Stimulated activated CD4-positive, alpha-beta T cell treated with anti-CD3 and anti-CD28 coated beads, Interleukin-2, amount 100 ng/mL, for 4 hours (primary cell): ENCODE measurements at places on chromosomes 16 and 17.

DNA sequence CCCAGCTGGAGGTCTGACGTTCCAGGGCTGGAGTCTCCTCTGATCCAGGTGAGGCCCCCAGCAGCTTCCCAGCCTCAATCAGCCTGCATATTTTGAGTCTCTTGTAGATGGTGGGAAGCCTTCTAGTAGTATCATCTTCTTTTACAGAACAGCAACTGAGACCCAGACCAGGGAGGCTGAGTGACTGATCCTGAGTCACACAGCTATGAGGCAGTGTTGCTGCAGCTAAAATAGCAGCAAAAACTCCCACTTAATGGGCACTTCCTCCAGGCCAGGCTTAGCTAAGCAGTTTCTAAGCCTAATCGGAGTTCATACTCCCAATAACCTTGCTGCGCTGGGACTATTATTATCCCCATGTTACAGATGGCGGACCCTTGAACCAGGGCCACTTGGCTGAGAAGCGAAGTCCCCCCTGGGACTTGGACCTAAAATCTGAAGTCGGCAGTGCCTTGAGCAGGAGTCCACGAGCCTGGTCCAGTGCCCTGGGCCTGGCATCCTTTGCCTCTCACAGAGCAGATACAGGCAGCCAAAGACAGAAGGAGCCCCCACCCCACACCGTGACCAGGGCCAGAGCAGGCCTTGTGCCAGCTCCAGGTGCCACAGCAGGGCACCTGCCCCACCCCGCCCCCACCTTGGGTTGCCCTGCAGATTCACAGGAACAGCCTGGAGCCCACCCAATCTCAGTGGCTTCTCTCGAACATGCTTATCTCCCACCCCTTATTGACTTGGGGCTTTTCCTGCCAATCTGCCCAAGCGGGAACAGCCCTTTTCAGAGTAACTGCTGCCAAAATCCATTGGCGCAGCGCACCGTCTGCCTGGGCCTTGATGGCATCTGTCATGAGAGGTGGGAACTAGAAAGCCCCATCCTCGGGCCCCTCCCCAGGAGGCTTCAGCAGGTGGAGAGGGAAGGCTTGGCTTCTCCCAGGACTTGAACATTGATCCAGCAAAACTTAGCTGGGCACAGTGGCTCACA is 65.1 kb downstream of the SOCS1 start:
- no peak for DNase-seq

DNA sequence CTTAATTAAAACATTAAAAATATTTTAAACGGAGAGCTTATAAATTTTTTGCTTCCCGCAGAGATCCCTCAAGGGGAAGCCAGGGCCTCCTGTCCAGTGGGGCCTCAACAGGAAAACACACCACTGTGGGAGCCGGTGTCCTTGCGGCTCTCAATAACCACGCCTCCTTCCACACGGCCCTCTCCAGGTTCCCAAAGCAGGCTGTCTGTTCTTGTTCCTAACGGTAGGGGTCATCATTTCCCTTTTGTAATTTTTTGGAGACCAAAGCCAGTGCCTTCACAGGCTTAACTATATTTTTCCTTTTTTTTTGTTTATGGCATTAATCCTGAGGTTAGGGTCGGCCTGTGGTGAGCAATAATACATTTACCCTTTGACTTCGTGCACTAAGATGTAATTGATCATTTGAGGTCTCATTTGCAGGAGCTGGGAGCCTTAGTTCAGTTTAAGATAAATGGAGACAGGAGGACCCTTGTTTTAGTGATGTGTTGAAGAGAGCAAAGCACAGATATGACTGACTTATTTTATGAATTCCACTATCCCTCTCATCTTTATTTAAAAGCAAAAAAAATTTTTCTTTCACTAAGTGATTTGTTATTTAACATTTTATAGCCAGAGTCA is 77.5 kb upstream of the N4BP1 start:
- DNase-seq, result no peak

GRCh38 chr17:46202424-46202823 is 9.2 kb upstream of the KANSL1 start:
- no peak for DNase-seq

DNA sequence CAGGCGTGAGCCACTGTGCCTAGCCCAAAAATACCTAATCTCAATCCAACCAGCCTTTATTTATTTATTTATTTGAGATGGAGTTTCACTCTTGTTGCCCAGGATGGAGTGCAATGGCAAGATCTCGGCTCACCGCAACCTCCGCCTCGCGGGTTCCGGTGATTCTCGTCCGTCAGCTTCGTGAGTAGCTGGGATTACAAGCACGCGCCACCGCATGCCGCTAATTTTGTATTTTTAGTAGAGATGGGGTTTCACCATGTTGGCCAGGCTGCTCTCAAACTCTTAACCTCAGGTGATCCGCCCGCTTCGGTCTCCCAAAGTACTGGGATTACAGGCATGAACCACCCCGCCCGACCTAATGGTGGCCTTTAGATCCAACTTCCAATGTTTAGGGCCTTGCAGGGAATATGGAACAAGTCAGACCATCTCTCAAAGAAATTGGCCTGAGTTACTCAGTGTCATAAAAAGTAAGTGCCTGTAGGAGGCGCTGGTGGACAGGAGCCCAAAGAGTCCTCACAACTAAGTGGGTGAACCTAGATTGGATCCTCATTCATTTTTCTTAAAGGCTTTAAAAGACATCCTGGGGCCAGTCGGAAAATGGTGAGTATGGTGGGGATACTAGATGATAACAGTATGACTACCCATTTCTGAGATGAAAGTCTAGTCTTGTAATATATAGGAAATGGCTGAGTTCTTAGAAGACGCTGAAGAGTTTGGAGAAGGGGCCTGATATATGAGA is 4.6 kb downstream of the ZSCAN10 start:
- peak; percentile 33 for DNase-seq

DNA sequence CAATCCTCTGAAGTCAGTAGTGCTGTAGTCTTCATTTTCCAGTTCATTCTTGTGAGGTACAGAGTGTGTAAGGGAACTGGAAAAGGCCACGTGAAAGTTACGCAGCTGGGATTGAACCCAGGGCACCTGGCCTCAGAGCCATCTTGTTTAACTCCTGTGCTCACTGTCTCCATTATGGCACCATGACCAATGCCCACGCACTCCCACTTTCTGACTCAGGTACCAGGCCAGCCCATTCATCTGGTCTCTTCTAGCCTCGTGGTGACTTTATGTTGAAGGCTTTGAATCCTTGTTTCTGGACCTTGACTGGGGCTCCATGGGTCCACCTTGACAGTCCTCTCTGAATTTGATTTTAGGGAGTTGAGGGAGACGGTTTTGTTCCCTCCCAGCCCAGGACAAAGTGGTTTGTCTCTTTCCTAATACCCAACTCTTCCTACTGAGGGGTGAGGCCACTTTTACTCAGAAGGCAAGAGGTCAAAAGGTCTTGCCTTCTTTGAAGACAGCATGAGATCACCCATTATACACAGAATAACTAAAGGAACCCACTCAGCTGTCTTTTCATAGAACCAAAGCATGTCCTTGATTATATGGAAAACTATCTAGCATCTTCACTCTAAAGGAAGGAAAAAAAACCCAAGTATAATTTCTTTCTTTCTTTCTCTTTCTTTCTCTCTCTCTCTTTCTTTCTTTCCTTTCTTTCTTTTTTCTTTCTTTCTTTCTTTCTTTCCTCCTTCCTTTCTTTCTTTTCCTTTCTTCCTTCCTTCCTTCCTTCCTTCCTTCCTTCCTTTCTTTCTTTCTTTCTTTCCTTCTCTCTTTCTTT is 50.0 kb downstream of the OTOA start:
- DNase-seq, result no peak

DNA sequence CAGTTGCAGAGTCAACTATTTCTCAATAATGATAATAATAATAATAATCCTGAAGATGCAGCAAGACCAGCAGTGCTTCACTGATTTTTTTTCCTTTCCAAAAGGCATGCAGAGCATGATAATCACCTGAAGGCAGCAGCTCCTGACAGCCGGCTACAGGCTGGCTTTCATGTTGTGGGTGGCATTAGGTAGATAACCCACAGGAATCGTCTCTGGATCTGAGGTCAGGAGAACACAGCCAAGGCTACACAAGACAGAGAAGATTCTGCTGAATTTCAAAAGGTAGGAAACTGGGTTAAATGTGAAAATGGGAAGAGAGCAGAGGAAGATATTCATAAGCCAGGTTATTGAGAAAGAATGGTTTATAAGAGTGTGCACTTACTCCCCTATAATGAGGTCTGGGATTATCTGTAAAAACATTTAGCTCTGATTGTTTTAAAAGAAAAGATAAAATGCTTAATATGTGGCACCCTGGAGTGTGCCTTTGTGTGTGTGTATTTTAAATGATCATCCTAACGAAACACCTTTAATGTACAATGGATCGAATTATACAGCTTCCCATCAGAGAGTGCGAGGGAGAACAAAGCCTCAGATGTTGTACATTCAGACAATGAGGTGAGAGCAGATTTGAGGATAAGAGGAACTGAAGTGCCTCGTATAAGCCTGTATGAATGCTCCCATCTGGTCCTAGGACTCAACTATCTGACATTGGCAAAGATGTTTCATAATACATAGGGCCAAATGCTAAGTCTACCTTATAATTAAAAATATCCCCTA is 273.1 kb downstream of the PHKB start:
- no peak for DNase-seq

DNA sequence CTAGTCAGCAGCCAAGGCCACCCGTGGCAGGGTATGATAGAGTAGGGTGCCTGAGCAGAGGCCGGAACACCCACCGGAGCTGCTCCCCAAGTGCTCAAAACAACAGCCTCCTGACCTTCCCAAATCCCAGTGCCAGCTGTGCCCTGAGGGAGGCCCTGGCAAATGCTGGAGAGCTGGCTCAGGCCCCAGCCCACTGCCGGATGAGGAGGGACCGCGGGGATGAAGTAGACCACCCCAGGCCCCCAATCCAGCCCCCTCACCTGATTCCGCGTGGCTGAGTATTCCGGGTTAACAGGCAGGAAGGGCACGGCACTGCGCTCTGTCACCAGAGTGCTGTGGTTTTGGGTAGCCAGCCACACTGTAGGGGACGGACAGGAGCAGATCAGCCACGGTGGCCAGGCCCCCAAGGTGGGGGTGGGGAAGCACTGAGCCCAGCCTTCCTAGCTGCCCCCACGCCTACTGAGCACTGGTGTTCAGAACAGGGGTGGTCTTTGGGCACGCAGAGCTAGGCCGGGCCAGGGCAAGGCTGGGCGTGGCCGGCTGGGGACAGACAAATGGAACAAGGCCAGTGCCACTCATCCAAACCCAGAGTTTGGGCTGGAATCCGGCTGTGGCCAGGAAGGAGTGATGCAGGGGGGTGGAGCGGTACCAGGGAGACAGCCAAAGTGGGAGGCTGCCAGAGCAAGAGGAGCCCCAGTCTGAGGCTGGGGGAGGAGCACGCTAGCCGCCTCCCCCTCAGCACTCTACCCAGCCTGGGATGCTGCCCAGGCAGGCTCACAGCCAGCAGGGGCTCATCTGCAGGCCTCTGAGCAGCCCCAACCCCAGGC is 9.1 kb downstream of the TP53I13 start:
- DNase-seq, result no peak

DNA sequence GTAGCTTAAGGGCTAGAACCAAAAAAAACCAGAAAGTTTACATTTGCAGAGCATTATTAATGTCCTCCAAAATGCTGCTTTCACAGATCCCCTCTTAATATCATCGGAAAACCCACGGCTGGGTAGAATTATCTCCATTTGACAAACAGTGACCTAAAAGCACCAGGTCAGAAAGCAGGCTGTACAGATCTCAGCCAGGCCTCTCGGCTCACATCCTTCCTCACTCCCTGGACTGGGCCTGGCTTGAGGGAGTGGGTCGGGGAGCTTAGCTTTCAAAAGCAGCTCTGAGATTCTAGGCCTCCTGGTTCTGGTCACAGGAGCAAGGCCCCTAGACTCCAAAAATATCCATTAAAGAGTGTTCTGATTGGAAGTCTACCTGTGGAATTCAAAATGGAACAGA is 9.1 kb upstream of the SLC12A3 start:
- DNase-seq, result no peak

DNA sequence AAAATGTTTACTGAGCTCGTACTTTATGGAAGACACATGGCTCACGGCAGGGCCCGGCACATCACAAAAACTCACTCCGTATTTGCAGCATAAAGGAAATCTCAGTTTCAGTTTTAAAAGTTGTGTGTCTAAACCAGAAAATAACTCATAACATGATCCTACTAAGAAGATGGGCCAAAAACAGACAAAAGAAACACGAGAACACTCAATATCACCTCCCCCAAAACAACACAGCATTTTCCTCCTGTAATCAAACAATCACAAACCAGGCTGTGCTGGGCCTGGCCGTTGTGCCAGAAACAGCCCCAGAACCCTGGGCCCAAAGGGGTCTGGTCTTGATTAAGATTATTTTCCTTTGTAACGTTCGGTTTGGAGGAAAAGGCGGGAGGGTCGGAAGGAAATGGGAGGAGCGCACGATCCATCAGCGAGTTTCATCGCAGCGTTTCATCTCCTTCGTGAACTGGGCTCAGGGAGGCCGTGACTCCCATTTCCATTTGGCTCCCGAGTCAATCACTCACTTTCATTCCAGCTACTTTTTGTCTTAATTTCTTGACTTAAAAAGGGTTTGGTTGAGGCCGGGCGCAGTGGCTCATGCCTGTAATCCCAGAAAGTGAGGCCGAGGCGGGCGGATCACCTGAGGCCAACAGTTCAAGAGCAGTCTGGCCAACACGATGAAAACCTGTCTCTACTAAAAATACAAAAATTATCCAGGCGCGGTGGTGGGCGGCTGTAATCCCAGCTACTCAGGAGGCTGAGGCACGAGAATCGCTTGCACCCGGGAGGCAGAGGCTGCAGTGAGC is 61.4 kb downstream of the NXN start:
- DNase-seq, result no peak

GRCh38 chr17:66799849-66800537 is 34.9 kb upstream of the CACNG5 start:
- DNase-seq, result no peak

- DNase-seq, result no peak
Observed at GRCh38 chr17:72318131-72318530, 197.3 kb downstream of the SOX9 start.

GRCh38 chr16:89248196-89248982 is 30.9 kb downstream of the ZNF778 start:
- DNase-seq, result no peak

- no peak for DNase-seq
Observed at GRCh38 chr17:67283731-67284516, 38.9 kb upstream of the HELZ start.

GRCh38 chr16:75288596-75289120 is 37.2 kb upstream of the BCAR1 start:
- peak; percentile 17 for DNase-seq

GRCh38 chr16:85546585-85547447 is 66.3 kb upstream of the GSE1 start:
- no peak for DNase-seq

- no peak for DNase-seq
Observed at GRCh38 chr17:1965556-1966273, 59.4 kb downstream of the RTN4RL1 start.
